ENCODE measurements at places on chromosomes 3 and 15.
A peak's percentile ranks its signal among the peaks of the same experiment; 100 is the strongest.

DNA sequence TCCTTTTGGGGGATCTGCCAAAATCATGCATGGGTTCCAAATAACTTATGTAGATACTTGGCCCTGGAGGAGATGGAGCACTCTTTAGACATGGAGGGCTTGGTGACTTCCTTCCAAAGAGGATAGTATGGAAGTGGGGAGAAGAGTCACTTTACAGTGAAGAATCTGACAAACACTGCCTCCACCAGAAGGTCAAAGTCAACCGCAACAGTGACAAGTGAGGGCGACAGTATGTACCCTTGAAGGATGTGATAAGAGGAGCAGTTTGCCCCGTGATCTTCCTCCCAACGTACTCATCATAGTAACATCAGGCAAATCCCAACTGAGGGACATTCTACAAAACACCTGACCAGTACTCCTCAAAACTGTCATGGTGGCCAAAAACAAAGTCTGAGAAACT lies 62.0 kb downstream of the LMCD1 start:
- no peak for DNase-seq

- DNase-seq = no peak
These were observed 141.9 kb downstream of the SQOR start for GRCh38 chr15:45776772-45777171.

DNA sequence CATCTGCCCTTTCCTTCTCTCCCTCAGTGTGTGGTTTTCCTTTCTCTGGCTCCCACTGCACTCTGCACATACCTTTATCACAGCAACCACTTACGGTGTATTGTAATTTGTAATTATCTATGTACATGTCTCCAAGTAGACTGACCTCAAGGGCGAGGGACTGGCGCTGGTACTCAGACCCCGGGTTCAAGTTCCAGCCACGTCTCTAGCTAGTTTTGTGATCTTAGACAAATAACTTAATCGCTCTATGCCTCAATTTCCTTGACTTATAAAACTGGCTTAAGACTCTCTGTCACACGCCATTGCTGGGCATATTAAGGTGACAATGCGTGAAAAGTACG lies 607 bp upstream of the SENP2 start:
- DNase-seq = no peak

- no peak for DNase-seq
These were observed 406.9 kb upstream of the TBL1XR1 start for GRCh38 chr3:177604181-177604580.

GRCh38 chr15:94443186-94443585 lies 211.8 kb downstream of the MCTP2 start:
- no peak for DNase-seq

GRCh38 chr3:197833930-197834715 lies 43.1 kb downstream of the LRCH3 start:
- no peak for DNase-seq

DNA sequence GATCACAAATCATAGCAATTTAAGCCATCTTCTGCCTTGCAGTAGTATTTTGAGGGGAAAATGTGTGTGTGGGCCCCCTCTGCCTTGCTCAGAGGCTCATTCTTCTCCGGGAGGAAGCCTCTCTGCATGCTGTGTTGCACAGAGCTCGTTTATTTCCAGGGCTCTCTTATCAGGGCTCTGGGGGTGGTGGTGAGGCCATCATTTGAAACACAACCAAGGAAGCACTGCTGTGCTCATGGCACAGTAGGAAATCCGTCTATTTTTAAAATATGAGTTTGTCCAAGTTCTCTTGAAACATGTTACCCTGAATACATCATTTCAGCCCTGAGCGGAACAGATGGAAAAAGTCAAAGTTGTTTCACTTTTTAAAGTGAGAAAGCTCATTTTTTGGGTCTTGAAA lies 369.0 kb upstream of the CFAP20DC start:
- no peak for DNase-seq

- no peak for DNase-seq
These were observed 95.3 kb downstream of the TIGIT start for GRCh38 chr3:114389156-114389555.

- DNase-seq = no peak
These were observed 23.3 kb downstream of the RASGRF1 start for GRCh38 chr15:79067072-79067833.

DNA sequence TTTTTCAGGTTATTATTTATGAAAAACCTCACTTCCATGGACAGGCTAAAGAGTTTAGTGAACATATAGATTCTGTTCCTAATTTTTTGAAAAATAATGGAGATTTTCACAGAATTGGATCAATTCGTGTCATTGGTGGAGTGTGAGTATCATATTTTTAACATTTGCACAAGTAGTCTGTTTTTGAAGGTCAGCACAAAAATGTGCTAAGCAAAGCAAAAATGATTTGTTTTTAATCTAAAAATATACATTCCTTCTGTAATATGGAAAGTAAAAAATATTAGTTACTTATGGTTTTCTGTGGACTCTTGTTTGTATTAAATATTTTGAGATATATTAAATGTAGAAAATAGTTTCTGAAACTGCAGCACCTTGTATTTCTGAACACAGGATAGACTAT lies 71.0 kb downstream of the CRYBG3 start:
- DNase-seq = no peak

DNA sequence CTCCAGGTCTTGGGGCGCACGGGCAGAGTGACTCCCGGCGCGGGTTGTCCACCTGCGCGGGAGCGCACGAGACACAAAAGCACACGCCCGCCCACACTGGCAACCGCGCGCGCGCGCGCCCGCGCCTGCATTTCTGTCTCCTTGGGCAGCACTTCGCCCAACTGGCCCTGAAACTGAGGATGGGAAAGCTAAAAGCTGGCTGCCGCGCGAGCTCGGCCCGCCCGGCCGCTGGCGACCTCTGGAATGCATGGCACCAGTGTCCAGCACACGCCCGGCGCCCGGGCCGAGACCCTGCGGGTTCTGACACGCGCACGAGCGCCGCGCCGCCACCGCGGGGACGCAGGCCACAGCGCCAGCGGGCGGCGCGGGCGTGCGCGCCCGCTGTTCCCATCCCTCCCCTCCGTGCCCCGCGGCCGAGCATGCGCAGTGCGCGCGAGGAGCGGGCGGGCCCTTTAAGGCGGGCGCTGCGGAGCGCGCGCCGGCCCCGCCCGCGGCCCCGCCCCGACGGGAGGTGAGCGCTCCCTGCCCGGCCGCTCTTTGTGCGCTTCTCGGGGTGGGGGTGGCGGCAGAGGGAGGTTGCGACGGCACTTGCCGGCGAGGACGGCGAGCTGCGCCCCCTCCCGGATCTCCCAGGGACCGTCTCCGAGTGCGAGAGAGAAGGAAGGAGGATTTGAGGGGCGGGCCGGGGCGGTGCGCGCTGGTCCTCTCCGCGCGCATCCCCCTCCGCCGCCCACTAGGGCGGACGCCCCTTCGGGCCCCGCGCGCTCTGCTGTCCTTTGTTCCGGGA lies 1.0 kb upstream of the MEX3B start:
- peak; percentile 62 for DNase-seq

GRCh38 chr15:51766341-51766740 lies 14.9 kb downstream of the TMOD2 start:
- DNase-seq = no peak

DNA sequence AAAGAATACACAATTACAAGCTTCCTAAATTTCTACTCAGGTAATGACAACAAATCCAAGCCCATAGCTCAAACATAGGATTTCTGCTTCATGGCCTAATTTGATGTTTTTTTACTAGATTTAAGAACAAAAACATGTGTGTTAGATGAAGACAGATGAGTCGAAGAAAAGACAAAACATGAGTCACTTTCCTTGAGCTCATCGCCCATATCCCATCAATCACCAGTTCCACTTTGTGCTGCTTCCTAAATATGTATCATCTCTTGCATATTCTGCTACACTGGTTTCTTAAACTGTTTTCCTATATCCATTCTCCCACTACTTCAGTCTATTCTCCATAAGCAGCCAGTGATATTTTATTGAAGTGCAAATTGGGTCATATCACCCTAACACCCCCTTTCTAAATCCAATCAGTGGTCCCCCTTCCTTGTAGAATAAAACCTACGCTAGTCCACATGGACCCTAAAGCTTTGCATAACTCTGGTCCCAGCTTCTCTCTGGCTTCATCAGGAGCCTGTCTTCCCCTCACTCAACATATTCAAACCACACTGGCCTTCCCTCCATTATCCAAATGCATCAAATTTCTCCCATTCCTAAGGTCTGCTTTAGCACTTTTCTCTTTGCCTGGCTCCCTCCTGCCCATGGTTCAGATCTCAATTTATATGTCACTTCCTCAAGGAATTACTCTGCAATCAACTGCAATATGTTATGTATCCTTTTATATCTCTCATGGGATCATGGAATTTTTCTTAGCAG lies 1033.9 kb downstream of the FHIT start:
- no peak for DNase-seq

GRCh38 chr3:52176951-52177700 lies 20.8 kb upstream of the ALAS1 start:
- no peak for DNase-seq

GRCh38 chr15:41605566-41605965 lies 46.6 kb downstream of the TYRO3 start:
- no peak for DNase-seq

GRCh38 chr15:84633311-84634227 lies 20.5 kb downstream of the WDR73 start:
- peak; percentile 45 for DNase-seq

- no peak for DNase-seq
These were observed 41.7 kb downstream of the ARPP21 start for GRCh38 chr3:35680866-35681650.

GRCh38 chr15:36218322-36218721 lies 361.1 kb upstream of the CDIN1 start:
- no peak for DNase-seq

DNA sequence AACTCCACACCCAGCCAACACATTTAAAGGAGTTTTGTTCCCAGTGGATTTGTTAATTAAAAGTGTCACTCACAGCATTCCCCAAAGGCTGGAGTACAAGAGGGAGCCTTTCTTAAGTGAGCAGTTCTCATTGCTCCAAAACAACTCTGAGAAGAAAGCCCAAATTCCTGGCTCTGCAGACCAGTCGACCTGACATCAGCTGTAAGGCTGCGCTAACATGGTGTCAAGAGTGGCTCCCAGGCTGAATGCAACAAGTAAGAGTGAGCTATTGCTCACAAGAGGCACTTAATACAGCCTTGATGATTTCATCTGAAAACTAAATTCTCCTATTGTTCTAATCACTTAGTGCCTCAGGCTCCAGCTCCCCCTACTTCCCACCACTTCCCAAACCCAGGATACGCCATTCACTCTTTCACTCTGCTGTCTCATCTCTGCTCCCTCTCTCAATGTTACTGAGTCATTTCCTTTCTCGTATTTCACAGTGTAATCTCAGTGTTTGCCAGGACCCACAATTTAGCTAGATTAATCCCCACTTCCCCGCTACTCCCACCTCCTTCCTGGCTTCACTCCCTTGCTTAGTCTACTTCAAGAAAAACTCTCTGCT lies 81.8 kb downstream of the WWTR1 start:
- DNase-seq = no peak

- DNase-seq = no peak
These were observed 26.0 kb downstream of the SORD start for GRCh38 chr15:45048794-45049631.

- DNase-seq = no peak
These were observed 98.9 kb downstream of the IQSEC1 start for GRCh38 chr3:12974334-12974733.

- DNase-seq = no peak
These were observed 681.6 kb upstream of the ARPP21 start for GRCh38 chr3:34957677-34958076.

DNA sequence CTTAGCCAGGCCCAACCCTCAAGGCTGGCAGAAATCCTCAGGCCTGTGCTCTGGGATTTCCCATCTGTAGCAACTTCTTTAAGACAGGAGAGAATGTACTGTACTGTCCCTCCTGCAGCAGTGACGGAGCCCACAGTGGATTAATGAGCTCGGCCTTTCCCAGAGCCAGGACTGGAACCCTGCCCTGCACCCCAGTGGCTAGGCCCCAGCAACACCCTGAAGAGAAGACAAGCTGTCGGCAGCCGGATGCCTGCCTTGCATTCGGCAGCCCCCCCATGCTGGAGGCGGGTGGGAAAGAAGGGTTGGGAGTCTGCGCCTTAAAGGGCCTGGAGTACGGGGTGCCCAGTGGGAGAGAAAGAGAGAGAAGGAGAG lies 32.0 kb downstream of the KLHL25 start:
- no peak for DNase-seq

Measured in stimulated activated CD4-positive, alpha-beta T cell treated with anti-CD3 and anti-CD28 coated beads, TNF-alpha, amount 100 ng/mL, for 1 hour (primary cell).